Activated T-cell treated with anti-CD3 and anti-CD28 coated beads, Interleukin-2, amount 50 U/mL, for 24 hours (primary cell): ENCODE measurements at places on chromosomes 5 and 9.

DNA sequence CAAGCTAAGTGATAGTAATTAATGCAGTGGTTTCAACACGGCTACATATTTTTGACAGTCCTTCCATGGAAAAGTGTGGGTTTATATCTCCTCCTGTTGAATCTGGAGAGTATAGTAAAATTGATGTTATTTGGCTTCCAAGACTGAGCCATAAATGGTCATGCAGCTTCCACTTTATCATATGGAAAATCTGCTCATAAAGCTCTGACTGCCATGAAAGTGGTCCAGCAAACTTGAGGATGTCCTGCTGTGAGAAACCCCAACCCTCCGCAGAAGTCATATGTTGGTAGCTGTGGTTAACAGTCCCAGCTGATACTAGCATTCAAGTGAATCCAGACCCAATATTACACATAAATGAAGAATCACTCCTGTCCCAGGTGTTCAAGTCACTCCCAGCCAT, 378.3 kb downstream of the KCTD16 start:
- no peak for DNase-seq
- H3K36me3 ChIP-seq, result no peaks in the 10 kb centered on the region
- H3K4me1 ChIP-seq, result no peaks in the 10 kb centered on the region
- no peaks in the 10 kb centered on the region for H3K27me3 ChIP-seq
- no peak overlapping the region for H3K4me3 ChIP-seq
- no peak overlapping the region for H3K27ac ChIP-seq

GRCh38 chr5:66337626-66338226, 193.6 kb downstream of the SREK1 start:
- no peaks in the 10 kb centered on the region for H3K36me3 ChIP-seq
- H3K4me1 ChIP-seq, result no peaks in the 10 kb centered on the region
- DNase-seq, result no peak
- H3K27ac ChIP-seq, result no peak overlapping the region
- no peak overlapping the region for H3K4me3 ChIP-seq

DNA sequence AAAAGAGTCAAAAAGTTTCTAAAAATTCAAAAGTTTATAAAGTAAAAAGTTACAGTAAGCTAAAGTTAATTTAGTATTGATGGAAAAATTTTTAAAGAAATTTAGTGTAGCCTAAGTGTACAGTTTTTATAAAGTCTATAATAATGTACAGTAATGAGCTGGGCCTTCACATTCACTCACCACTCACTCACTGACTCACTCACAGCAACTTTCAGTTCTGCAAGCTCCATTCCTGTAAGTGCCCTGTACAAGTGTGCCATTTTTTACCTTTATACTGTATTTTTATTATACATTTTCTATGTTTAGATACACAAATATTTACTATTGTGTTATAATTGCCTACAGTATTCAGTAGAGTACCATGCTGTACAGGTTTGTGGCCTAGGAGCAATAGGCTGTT, 239.5 kb upstream of the MAP3K1 start:
- no peaks in the 10 kb centered on the region for H3K4me1 ChIP-seq
- no peak for DNase-seq
- no peaks in the 10 kb centered on the region for H3K27me3 ChIP-seq
- no peak overlapping the region for H3K27ac ChIP-seq
- no peak overlapping the region for H3K4me3 ChIP-seq
- no peaks in the 10 kb centered on the region for H3K36me3 ChIP-seq

DNA sequence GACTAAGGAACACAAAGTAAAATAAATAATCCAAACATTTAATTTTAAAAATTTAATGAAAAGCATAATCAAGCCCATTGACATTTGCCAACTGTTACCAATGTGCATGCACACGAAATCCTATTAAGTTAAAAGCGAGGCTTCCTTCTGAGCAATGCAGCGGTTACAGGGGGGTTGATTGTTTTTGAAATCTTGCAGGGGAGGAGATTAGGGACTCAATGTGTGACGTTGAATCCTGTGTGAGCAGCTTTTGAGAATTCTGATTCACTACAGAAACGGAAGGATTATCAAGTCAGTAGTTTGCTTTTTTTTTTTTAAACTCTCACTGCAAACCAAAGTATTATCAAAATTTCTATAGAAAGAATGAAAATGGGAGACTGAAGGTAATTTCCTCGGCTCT, 109.5 kb downstream of the PRKACG start:
- H3K36me3 ChIP-seq, result no peaks in the 10 kb centered on the region
- H3K4me1 ChIP-seq, result peaks cover 19% of the 10 kb centered on the region
- H3K27me3 ChIP-seq, result peaks cover under 1% of the 10 kb centered on the region
- H3K4me3 ChIP-seq, result no peak overlapping the region

GRCh38 chr9:97059626-97060025, 20.7 kb upstream of the CTSV start:
- H3K36me3 ChIP-seq, result no peaks in the 10 kb centered on the region
- H3K4me1 ChIP-seq, result peaks cover 17% of the 10 kb centered on the region
- no peak for DNase-seq
- H3K27me3 ChIP-seq, result peaks cover 37% of the 10 kb centered on the region

DNA sequence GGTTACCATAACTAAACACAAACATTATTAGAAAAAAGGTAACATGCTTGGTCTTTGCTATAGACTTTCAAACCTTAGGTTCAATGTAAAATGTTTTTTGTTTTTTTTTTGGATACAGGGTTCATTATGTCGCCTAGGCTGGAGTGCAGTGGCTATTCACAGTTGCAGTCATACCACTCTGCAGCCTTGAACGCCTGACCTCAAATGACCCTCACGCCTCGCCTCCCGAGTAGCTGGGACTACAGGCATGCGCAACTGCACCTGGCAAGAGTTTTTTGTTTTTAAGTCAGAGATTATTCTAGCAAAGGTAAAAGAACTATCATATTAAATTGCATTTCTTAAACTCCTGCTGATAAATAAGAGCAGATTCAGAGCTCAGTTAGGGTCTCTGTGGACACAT, 55.1 kb upstream of the NR5A1 start:
- no peak overlapping the region for H3K27ac ChIP-seq
- no peak for DNase-seq
- no peaks in the 10 kb centered on the region for H3K4me1 ChIP-seq
- H3K27me3 ChIP-seq, result peaks cover 10% of the 10 kb centered on the region

DNA sequence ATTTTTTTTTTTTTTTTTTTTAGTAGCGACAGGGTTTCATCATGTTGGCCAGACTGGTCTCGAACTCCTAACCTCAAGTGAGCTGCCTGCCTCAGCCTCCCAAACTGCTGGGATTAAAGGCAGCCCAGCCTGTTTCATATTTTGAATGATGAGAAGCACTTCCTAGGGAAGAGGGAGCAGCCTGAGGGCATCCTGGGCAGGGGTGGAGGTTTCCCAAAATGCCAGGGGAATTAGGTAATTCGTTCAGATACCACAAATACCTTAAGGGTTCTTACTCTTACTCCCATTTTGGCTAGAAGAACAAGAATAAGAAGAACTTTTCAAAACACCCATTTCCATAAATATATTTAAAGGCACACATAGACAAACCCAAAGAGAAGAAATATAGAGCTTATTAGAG, 29.5 kb upstream of the RAPGEF1 start:
- H3K4me3 ChIP-seq, result no peak overlapping the region
- no peaks in the 10 kb centered on the region for H3K4me1 ChIP-seq
- no peak for DNase-seq
- H3K27me3 ChIP-seq, result peaks cover 28% of the 10 kb centered on the region
- no peak overlapping the region for H3K27ac ChIP-seq
- H3K36me3 ChIP-seq, result no peaks in the 10 kb centered on the region

GRCh38 chr5:129903466-129904101, 681 bp upstream of the CHSY3 start:
- peak overlapping the region; percentile 64 for H3K4me3 ChIP-seq
- no peak overlapping the region for H3K27ac ChIP-seq
- peaks cover 59% of the 10 kb centered on the region for H3K27me3 ChIP-seq

DNA sequence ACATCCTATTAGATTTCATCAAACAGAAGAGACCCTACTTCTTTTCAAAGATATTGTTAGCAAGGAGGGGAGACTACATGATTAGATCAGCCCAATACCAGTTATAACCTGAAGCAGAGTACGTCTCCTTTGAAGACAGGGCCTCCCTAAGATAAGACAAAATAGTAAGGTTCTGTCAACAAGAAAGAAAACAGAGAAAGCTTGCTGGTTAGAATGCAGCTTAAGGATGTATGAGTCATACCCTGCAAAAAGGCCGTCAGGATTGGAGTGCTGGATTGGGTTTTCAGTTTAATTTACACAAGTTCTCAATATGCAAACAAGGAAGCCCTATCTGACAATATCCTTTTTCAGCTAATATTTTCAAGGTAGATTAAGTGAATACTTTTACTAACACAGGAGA, 1581.2 kb upstream of the WWC1 start:
- H3K27ac ChIP-seq, result no peak overlapping the region
- no peaks in the 10 kb centered on the region for H3K36me3 ChIP-seq
- H3K4me3 ChIP-seq, result no peak overlapping the region
- no peak for DNase-seq
- no peaks in the 10 kb centered on the region for H3K4me1 ChIP-seq
- H3K27me3 ChIP-seq, result no peaks in the 10 kb centered on the region
